Suprapubic skin (tissue), 4 donors: ENCODE measurements at places on chromosomes 12 and 14. TPM values are rescaled to one million over a fixed set of nuclear protein-coding genes. Genes with fewer than 3 reads are reported as not detected.

GRCh38 chr12:10067942-10068341 lies 30.8 kb downstream of the CLEC1A start:
- no peak for DNase-seq
- no peak overlapping the region for H3K4me3 ChIP-seq
- peaks cover 13% of the 10 kb centered on the region for H3K4me1 ChIP-seq
- H3K36me3 ChIP-seq: no peaks in the 10 kb centered on the region
- H3K27me3 ChIP-seq: no peaks in the 10 kb centered on the region

SLC4A8 gene
- total RNA-seq: 1.1 TPM

GRCh38 chr12:50200552-50201273 lies 33.5 kb upstream of the CERS5 start:
- peaks cover 32% of the 10 kb centered on the region for H3K4me1 ChIP-seq
- DNase-seq: no peak
- H3K27me3 ChIP-seq: no peaks in the 10 kb centered on the region
- peaks cover 57% of the 10 kb centered on the region for H3K36me3 ChIP-seq

- no peaks in the 10 kb centered on the region for H3K27me3 ChIP-seq
- no peaks in the 10 kb centered on the region for H3K36me3 ChIP-seq
- no peak overlapping the region for H3K27ac ChIP-seq
- no peaks in the 10 kb centered on the region for H3K4me1 ChIP-seq
Observed at GRCh38 chr14:37089410-37089809, 83.0 kb downstream of the SLC25A21 start.

- H3K4me3 ChIP-seq: no peak overlapping the region
- no peak overlapping the region for H3K27ac ChIP-seq
- no peak for DNase-seq
- no peaks in the 10 kb centered on the region for H3K27me3 ChIP-seq
- peaks cover 12% of the 10 kb centered on the region for H3K4me1 ChIP-seq
Observed at GRCh38 chr12:116614194-116614915, 55.2 kb downstream of the MAP1LC3B2 start.

DNA sequence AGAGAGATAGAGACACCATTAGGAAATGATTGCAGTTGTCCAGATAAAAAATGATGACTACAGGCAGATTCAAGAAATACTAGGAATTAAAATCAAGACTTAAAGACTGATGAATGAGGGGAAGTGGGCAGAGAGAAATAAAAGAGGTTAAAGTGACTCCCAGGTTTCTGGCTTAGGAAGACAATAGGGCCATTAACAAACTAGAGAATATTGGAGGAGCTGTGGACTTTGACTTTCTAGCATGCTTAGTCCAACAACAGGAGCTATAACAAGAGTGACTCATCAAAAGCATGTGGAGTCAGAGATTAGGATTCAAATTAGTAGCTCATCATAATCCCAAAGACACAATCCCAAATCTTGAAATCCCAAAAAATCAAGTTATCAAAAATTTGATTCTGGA lies 101.5 kb downstream of the BMP4 start:
- H3K27me3 ChIP-seq: peaks cover 9% of the 10 kb centered on the region
- no peaks in the 10 kb centered on the region for H3K36me3 ChIP-seq
- no peak overlapping the region for H3K4me3 ChIP-seq
- H3K27ac ChIP-seq: no peak overlapping the region

DNA sequence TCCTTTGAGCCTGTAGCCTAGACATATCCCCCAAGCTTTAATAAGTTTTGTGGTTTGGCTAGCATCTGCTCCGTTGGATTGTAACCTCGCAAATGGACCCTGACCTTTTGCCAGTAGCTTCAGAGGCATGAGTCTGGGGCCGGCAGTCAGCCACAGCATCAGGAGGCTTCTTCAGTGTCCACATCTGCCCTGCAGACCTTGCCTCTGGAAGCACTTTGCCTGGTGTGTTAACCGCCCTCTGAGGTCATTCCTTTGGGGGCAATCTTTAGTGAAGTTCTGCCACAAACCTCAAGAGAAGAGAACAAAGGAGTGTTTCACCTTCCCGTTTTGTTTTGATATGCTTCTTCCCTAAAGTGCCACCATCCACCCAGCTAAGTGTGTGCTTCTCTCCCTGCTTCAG lies 71.4 kb downstream of the GNS start:
- H3K4me1 ChIP-seq: peaks cover 14% of the 10 kb centered on the region
- H3K4me3 ChIP-seq: no peak overlapping the region
- peak overlapping the region; percentile 3 for H3K27ac ChIP-seq

- H3K27ac ChIP-seq: peak overlapping the region; percentile 75
- no peaks in the 10 kb centered on the region for H3K27me3 ChIP-seq
- H3K4me3 ChIP-seq: peak overlapping the region; percentile 83
- DNase-seq: no peak
- H3K36me3 ChIP-seq: peaks cover 20% of the 10 kb centered on the region
Observed at GRCh38 chr12:131928080-131928710, 881 bp upstream of the PUS1 start.

GRCh38 chr14:21074398-21075272 lies 4.5 kb downstream of the ARHGEF40 start:
- no peak overlapping the region for H3K27ac ChIP-seq
- H3K4me1 ChIP-seq: peaks cover 27% of the 10 kb centered on the region
- no peaks in the 10 kb centered on the region for H3K27me3 ChIP-seq

DNA sequence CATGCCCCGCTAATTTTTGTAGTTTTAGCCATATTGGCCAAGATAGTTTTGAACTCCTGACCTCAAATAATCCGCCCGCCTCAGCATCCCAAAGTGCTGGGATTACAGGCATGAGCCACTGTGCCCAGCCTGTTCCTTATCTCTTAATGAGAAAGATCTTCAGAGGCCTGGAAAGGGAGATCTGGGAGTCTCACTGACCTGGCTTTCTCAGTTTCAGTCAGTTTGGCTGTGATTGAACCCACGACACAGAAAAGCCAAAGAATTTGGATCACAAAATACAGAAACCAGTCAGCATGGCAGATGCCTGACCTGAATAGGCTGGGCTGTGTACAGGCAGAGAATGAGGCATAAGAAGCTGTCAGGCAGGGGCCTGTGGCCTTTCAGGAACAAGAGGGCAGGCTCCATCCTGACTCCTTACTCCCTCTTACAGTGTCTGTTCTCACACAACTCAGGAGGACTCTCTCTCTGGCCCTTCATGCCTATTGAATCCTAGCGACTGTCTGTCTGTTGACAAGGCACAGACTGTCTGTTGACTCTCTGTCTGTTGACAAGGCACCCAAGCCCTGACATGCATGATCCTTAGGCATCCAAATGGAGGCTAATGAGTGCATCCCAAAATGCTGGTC lies 366.5 kb upstream of the CCDC196 start:
- H3K36me3 ChIP-seq: no peaks in the 10 kb centered on the region
- no peak for DNase-seq
- H3K4me1 ChIP-seq: no peaks in the 10 kb centered on the region
- no peak overlapping the region for H3K27ac ChIP-seq

- no peak for DNase-seq
- no peak overlapping the region for H3K27ac ChIP-seq
- no peaks in the 10 kb centered on the region for H3K36me3 ChIP-seq
- H3K4me1 ChIP-seq: no peaks in the 10 kb centered on the region
- no peaks in the 10 kb centered on the region for H3K27me3 ChIP-seq
- no peak overlapping the region for H3K4me3 ChIP-seq
Observed at GRCh38 chr12:104763168-104763805, 194.8 kb downstream of the SLC41A2 start.

DNA sequence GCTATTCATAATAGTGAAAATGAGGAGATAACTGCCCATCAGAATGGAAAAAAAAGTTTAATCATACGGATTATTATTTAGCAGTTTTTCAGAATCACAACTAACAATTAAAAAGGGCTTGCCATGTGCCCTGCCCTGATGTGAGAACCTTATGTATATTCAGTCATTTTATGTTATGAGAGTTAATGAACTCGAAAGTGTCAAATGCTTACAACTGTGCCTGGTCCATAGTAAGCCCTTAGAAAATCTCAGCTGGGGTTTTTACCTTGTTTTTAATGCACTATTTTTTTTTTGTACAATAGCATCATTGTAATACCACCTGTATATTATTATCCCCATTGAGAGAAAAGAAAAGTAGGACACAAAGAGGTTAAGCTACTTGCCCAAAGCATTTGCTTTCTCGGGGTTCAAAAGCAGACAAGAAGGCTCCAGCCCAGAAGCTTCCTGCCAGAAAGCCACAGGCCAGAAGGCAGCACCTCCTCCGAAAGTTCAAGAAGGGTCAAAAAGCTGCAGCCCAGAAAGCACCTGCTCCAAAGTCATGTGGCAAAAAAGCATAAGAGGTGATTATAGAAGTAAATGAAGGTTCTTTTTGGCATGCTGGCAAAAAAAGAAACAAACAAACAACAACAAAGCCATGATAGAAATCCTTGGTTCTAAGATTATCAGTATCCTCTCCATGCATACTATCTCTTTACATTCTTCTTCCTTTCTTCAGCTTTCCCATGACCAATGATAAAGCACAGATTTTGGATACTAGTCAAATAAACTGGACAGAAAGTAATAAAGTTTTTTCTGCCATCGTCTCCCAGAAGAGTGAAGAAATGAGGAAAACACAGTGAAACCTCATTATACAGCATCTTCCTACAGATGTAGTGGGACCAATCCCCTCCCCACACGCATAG lies 59.1 kb upstream of the NAP1L1 start:
- no peak overlapping the region for H3K27ac ChIP-seq
- H3K4me3 ChIP-seq: no peak overlapping the region
- H3K4me1 ChIP-seq: no peaks in the 10 kb centered on the region
- H3K27me3 ChIP-seq: no peaks in the 10 kb centered on the region

FBLN5 gene
- total RNA-seq: 31.9 TPM

MYH7 gene
- not detected for total RNA-seq

LRTM2 gene
- not detected for total RNA-seq
